ENCODE measurements at places on chromosomes 7 and 10. TPM values are rescaled to one million over a fixed set of nuclear protein-coding genes. Genes with fewer than 3 reads are reported as not detected.

PRKAR2B gene
- not detected for total RNA-seq

EPO gene
- not detected for total RNA-seq

BAIAP2L1 gene
- total RNA-seq, result 20.8 TPM

SRI gene
- total RNA-seq, result 131 TPM

HHEX gene
- total RNA-seq, result 0.28 TPM

RHOBTB1 gene
- 9.2 TPM for total RNA-seq

VIM gene
- total RNA-seq, result 61.2 TPM

CDHR3 gene
- 1.9 TPM for total RNA-seq

GDF2 gene
- not detected for total RNA-seq

NEUROD6 gene
- total RNA-seq, result not detected

ZNF679 gene
- not detected for total RNA-seq

PCLO gene
- total RNA-seq, result 3.1 TPM

SLC39A12 gene
- not detected for total RNA-seq

SLC25A40 gene
- total RNA-seq, result 3.4 TPM

GDF10 gene
- not detected for total RNA-seq

CALCR gene
- total RNA-seq, result not detected

PGAM2 gene
- not detected for total RNA-seq

LAMB1 gene
- total RNA-seq, result 224 TPM

SEMA3A gene
- total RNA-seq, result 35.9 TPM

OR2F1 gene
- not detected for total RNA-seq

NUTM2D gene
- 2.1 TPM for total RNA-seq

CFAP69 gene
- 2.1 TPM for total RNA-seq

HOXA10 gene
- not detected for total RNA-seq

KLF14 gene
- total RNA-seq, result not detected

UCN3 gene
- total RNA-seq, result not detected

SEC61G gene
- 384 TPM for total RNA-seq

LGI1 gene
- total RNA-seq, result not detected

XPNPEP1 gene
- 138 TPM for total RNA-seq

BMPR1A gene
- 35.2 TPM for total RNA-seq

LFNG gene
- total RNA-seq, result 6.2 TPM

SPDYE16 gene
- not detected for total RNA-seq

MICALL2 gene
- total RNA-seq, result 6.2 TPM

NCF1 gene
- 0.57 TPM for total RNA-seq

CFTR gene
- total RNA-seq, result 0.93 TPM

LIPJ gene
- total RNA-seq, result under 0.01 TPM

SFRP4 gene
- total RNA-seq, result not detected

CCL26 gene
- total RNA-seq, result 0.14 TPM

MIOS gene
- 70.8 TPM for total RNA-seq

CPA4 gene
- total RNA-seq, result 21.3 TPM

SPDYE6 gene
- not detected for total RNA-seq

VKORC1L1 gene
- 24.8 TPM for total RNA-seq

C10orf62 gene
- total RNA-seq, result not detected

IRF5 gene
- total RNA-seq, result 12.4 TPM

ADARB2 gene
- not detected for total RNA-seq

SEMA3D gene
- total RNA-seq, result not detected

LZTS2 gene
- total RNA-seq, result 35.5 TPM

PHF14 gene
- 19.5 TPM for total RNA-seq

URGCP gene
- total RNA-seq, result 33.5 TPM

OR2A12 gene
- not detected for total RNA-seq
